Breast epithelium (tissue), 4 donors: ENCODE measurements at places on chromosomes 12 and 14. TPM values are rescaled to one million over a fixed set of nuclear protein-coding genes. Genes with fewer than 3 reads are reported as not detected.

DNA sequence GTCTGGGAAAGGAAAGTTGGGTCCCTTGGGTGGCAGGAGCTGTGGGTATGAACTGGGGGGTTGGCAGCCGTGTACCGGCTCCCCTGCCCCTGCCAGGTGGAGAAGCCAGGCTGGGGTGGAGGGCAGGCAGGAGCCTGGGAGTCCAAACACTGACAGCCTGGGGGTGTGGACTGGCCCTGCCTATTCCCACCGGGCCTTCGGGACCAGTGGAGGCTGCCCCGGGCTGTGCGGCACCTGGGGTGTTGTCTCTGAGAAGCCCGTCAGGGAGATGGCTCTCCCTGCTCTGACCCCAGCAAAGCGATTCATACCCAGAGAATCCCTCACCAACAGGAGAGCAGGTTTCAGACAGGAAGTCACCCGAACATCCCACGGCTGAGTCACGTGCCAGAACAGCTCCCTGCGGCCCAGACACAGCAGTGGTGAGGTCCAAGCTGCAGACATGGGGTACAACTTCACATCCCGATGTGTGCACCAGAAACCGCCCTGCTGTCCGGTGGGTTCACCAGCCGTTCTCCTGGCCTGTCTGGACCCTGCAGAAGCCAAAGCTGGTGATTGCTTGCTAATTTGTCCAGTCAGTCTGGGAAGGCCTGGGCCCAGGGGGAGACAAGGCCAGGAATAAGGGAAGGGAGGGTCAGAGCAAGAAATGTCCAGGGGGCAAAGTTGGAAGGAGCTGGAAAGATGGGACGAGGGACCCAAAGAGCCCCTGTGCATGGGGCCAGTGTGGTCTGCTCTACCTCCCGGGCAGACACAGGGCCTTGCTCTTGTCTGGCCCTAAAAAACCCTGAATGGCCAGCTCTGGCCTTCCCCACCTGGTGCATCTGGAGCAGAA, 2.1 kb upstream of the GPR132 start:
- no peak for DNase-seq

- no peak for DNase-seq
Observed at GRCh38 chr14:33464254-33464962, 486.5 kb downstream of the EGLN3 start.

- DNase-seq = no peak
Observed at GRCh38 chr12:115712676-115713075, 564.8 kb downstream of the MED13L start.

DNA sequence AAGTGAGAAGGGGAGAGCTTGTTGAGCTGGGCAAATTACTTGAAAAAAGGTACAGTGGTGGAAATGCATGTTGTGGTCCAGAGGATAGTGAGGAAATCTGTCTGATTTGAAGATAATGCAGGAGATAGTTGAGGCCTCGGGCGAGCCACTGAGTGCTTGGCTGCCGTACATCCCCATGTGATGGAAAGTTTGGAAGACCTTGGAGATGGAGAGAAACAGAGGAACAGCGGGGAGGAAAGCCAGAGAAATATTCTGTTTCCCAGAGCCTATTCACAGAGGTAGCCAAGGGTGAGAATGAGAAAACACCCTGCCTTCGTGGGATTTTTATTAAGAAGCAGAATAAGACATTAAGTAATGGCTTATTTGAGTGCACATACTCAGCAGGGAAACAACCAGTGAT, 498.2 kb downstream of the BCL11B start:
- DNase-seq = no peak

- DNase-seq = no peak
Observed at GRCh38 chr14:64807551-64807950, 72.2 kb downstream of the SPTB start.

DNA sequence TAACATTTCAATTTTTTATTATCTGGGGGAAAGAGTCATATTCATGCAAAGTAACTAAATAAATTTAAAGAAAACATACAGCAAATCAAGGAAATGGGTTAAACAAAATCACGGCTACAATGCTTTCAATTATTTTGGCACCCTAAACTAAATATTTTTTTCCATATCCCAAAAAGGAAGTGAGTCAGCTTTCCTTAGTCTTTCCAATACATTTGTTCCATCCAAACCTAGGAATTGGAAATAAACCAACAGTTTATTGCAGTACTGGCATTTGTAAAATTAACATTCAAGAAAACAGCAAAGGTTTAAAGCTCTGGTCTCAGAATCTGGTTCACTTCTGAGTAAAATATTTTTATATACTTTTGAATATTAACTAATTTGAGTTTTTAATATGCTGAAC, 89.2 kb downstream of the BCL2L14 start:
- DNase-seq = no peak

DNA sequence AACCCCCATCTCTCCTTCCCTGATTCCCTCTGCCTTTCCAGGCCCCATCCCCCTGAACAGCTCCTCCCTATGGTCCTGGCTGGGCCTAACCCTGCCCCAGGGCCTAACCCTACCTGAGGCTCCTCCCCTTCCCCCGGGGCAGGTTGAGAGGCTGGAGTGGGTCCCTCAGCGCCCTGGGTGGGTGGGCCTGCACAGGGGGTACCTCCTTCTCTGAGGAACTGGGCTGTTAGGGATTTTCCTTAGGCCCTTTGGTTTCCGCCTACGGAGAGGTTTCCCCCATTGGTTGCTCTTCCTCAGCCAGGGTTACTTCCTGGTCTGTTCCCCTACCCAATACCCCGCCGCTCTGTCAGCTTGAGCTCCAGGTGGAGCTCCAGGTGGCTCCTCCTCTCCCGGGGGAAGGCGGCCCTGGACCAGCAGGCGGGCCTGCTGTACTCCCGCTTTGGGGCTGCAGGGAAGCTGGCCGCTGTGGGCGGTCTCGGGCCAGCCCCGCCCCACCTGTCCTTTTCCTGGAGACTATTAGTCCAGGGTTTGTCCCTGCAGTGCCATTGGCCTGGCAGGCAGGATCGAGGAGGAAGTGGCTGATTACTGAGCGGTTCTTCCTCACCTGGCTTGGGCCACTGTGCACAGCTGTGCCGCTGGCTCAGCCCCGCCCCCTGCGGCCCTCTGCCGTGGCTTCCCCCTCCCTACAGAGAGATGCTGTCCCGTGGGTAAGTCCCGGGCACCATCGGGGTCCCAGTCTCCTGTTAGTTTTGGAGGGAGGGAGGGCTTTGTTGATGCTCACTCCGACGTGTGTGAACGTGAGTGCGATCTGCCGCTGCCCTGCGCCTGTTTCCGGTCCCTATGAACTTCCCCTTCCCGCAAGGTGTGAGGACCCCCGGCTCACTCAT, 2.5 kb downstream of the C12orf57 start:
- peak; percentile 97 for DNase-seq

DNA sequence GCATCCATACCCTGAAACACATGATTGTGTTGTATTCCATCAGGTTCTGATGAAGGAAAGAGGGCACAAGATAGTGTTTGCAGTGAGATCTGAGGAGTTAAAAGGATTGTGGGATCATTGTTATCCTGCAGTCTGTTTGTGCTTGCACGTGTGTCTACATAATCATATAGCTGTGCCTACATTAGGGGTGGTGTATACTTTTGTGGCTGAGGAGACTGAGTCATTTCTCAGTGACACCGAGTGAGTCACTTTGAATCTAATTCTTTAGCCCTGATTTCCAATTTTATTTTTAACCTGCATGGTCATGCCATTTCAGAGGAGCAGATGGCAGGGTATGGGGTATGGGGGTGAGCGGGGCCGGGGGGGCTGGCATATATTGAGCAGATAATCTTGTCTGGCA, 133.2 kb downstream of the ANO4 start:
- DNase-seq = no peak

GRCh38 chr12:132524405-132524804, 34.5 kb downstream of the FBRSL1 start:
- DNase-seq = peak; percentile 82

GRCh38 chr12:2813214-2814185, 1.0 kb downstream of the ITFG2 start:
- no peak for DNase-seq

- DNase-seq = no peak
Observed at GRCh38 chr14:61504901-61505300, 183.5 kb downstream of the PRKCH start.

- DNase-seq = no peak
Observed at GRCh38 chr14:83172363-83172762, 1638.7 kb upstream of the SEL1L start.

DNA sequence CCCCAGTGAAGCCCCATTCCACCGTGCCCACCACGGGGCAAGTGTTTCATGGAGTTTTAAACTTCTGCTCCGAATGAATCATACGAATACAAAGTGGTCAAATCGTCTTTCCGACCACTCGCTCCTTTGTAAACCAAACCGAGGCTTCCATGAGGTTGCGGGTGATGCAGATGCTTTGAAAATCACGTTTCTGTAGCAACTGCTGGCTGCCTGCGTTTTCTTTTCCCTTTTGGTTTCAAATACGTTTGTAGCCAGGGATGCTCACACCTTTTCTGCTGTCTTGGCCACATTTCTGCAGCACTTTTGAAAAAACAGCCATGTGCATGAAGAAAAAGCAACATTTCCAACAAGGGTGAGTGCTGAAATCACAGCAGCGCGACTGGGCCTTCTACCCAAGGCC, 33.7 kb downstream of the RFLNA start:
- DNase-seq = no peak

DNA sequence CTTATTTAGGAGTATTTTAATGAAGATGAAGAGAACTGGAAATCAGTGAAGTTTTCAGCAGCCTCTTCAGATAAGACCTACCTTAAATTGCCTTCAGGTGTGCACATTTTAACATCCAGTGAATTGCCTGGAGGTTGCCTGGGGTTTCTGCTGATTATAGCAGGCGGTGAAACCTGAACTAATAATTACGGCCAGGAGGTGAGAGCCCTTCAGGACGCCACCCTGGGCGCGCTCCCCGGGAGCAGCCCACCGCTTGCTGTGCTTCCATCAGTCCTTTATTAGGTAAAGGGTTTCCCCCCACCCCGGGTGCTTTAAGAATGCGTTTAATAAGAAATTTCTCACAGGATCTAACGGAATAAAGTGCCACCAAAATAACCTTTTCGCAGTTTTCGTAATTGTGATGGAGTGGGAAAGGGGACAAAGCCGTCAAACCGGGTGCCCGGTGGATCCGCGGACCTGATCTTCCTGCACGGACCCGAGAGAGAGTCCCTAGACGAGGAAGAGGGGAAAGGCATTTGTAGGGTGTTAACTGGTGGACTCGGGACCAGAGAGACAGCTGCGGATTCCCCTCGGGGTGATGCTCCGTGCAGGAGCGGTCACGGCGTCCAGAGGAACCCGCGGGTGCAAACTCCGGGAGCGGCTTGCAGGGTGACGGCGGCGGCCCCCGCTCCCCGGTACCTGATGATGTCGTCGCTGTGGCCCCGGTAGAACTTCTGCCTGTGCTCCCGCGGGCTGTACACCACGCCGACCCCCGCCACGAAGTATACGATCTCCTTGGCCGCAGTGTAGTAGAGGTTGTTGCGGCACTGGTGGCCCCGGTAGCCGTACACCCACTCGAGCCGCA, 902 bp downstream of the EML5 start:
- DNase-seq = no peak

- DNase-seq = no peak
Observed at GRCh38 chr14:102363182-102363943, 622 bp downstream of the TECPR2 start.

- no peak for DNase-seq
Observed at GRCh38 chr14:23428686-23429495, 6.6 kb downstream of the MYH7 start.

DNA sequence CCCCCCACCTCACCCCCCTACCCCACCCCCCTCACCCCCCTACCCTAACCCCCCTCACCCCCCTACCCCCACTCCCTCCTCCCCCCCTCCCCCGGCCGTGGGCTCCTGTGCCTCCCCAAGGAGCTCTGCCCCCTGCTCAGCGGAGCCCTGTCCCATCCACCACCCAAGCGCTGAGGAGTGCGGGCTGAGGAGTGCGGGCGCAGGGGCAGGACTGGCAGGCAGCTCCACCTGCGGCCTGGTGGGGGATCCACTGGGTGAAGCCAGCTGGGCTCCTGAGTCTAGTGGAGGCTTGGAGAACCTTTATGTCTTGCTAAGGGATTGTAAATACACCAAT, 2.3 kb upstream of the JPH4 start:
- no peak for DNase-seq

- no peak for DNase-seq
Observed at GRCh38 chr14:104192883-104193245, 54.5 kb downstream of the KIF26A start.

GRCh38 chr14:80946187-80946586, 4.6 kb upstream of the CEP128 start:
- DNase-seq = no peak

DNA sequence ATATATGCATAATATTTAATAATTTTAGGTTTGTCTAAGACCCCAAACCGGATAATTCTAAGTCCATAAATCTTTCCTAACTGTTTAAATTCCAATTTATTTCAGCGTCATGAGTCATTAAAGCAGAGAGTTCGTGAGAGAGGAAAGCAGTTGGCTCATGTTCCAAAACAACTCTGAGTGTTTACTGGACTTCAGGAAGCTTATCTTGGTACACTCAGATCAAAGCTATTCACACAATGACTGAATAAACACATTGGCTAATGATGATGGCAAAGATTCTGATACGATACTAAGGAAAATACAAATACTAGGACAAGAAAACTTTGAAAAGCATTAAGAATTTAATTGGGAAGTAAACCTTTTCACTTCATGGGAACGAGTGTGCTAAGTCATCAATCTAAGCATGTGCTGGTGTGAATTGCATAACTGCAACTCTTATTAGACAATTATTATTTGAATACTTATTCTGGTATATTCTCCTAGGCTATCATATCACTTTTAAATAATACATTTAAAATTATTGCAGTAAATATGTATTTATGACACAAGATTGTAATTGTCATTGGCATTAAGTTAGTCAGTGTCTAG, 34.8 kb upstream of the CLEC14A start:
- DNase-seq = no peak

GRCh38 chr12:6888360-6888759, 15.3 kb upstream of the SPSB2 start:
- DNase-seq = no peak

DNA sequence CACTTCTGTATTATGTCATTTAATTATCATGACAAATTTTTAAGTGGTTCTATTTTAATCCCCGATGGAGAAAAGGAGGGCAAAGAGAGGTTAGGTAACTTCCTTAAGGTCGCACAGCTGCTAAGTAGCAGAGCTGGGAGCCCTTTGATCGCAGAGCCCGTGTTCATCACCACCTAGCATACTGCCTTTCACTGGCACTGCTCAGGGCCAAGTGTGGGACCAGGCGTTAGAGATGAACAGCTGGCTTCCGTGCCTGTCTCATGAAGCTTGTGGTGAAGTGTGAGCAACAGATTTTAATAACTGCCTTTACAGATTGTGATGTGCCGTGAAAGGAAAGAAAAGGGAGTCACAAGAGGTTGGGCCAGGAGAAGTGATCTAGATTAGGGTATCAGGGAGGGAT, 273.6 kb downstream of the AKAP6 start:
- DNase-seq = no peak

Gene DHRS2
- total RNA-seq = not detected

Gene RABGGTA
- total RNA-seq = 34.4 TPM

Gene DPF3
- 2.8 TPM for total RNA-seq

Gene HRK
- 0.15 TPM for total RNA-seq

Gene C14orf180
- 32.3 TPM for total RNA-seq

Gene LRRC10
- total RNA-seq = not detected

Gene TMEM233
- total RNA-seq = not detected

Gene APOF
- not detected for total RNA-seq

Gene KCNC2
- total RNA-seq = not detected

Gene IL31
- total RNA-seq = not detected
